ENCODE measurements at places on chromosomes 12 and 14.
A peak's percentile ranks its signal among the peaks of the same experiment; 100 is the strongest.

DNA sequence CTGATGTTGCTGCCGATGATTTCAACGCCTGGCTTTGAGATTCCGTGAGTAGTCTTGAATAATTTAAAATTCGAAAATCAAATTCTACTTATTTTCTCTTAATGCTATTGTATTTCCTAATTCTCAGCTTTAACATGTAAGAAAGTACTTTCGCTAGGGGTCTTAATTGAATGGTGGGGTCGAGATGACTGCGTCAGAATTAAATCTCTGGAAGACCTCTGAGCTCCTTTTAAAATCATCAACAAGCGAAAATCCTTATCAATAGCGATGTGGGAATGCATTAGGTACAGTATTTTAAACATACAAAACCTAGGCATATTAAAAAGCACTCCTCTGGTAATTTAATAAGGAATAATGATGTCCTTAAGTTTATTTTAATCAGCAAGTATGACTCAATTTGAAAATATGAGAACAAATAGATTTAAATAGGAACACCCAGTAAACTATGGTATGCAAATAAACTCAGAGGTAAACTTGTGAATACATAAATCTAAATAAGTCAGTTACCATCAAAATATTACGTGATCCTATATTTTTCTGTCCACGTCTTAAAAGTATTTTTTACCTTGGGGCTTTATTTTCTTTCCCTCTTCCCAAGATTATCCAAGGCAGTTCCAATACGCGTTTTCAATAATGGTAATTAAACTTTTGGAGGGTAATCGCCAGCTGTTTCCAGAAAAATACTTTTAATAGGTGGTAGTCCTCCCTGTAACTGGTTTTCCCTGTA, 1.4 kb downstream of the FOXA1 start:
- no peak for DNase-seq

DNA sequence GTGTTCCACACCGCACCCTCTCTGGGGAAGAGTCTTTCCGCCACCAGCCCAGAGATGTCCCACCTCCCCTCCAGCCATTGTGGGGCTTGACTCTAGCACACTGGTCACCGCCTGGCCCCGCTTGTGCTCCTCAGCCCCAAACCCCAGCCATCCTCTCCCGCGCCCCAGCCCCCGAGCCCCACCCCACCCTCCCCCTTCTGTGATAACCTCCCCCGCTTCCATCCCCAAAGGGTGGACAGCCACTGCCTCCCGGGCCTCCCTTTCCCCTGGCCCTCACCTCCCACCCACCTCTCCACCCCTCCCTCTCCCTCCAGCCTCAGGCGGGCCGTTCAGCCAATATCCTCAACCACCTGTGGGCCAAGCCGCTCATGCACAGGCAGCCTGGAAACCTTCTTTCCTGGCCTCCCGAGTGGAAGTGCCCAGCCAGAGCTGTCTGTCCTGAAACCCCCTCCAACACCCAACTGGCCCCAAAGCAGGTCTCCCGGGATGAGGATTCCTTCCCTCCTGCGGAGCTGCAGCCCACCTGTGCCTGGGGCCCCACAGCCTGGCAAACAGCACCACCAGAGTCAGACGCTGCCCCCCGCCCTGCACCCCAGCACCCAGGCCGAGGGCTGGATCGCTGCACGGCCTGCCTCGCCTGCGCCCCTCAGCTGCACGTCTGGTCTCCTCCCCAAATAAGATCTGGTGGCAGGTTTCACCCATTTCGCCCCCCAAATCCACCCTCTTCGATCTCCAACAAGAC, 27.1 kb upstream of the NUDT14 start:
- no peak for DNase-seq

- DNase-seq, result no peak
Observed at GRCh38 chr14:96081224-96081623, 42.1 kb downstream of the C14orf132 start.

- no peak for DNase-seq
Observed at GRCh38 chr14:66045572-66046021, 440.6 kb upstream of the CCDC196 start.

DNA sequence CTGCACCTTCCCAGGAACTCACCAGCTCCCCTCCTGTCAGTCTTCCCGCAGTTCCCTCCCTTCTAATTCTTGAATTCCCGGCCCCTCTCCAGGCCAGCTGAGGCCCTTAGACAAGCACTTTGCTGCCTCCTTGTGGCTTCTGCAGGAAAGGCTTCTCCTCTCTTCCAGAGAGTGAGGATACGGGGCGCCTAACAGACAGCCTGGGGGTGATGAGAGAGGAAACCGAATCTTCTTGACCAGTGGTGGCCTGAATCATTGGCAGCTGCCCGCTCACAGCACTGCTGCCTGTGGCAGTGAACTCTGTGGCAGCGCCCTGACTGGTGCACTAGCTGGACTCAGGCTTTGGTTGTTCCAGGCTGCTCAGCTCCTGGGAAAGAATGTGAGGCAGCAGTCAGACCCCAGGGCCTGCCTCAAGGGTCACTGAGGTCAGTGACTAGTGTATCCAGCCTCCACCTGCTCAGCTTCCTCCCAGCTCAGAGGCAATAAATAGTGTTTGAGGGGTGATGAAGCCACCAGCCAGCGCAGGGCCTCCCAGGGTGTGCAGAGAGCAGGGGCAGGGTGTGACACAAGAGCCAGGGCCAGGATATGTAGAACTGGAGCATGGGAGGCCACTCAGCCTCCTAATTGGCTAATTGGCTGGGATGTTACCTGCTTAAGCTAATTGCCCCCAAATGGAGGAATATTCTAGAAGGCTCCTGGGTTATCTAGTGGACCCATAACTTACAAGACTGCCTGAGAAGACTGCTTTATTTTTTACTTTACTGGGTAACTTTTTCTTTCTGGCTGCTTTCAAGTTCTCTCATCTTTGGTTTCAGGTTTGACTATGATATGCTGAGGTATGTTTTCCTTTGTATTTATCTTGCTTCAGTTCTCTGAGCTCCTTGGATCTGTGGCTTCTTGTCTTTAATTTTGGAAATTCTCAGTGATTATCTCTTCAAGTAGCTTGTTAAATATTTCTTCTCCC, 12.9 kb upstream of the MCRS1 start:
- DNase-seq, result peak; percentile 23

DNA sequence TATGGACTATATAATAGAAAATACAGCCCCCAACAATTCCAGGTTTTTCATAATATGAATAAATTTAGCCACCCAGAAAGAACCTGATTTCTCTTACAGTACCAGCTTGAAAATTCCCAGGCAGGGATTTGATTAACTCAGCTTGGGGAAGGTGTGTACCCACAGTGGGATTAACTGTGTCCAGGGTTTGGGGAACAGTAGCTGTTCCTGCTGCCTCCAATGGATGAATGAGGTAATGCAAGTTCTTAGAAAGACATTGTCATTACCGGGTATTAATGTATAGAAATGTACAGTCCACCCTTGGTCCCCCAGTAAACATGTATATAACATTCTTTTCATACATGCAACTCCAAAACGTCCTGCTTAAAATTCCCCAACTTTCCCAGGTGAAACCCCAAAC, 115.6 kb downstream of the LRIG3 start:
- no peak for DNase-seq

DNA sequence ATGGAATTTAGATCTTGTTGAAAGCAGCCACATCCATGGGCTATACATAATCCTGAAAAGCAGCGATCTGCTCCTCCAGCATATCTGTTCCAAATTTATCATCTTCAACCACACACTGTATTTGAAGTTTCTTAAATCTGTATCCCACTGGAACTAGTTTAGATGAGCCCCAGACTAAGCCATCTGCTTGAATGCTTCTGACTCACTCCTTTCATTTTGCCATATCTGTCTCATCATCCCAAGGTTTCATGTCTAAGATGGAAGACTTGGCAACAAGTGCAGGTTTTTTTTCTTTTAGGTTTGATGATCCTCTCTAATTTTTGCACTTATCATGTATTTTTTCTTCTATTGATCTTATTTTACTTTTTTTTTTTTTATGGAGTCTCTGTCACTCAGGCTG, 54.4 kb upstream of the TMEM263 start:
- DNase-seq, result no peak

- no peak for DNase-seq
Observed at GRCh38 chr14:98593361-98593761, 678.6 kb downstream of the BCL11B start.

DNA sequence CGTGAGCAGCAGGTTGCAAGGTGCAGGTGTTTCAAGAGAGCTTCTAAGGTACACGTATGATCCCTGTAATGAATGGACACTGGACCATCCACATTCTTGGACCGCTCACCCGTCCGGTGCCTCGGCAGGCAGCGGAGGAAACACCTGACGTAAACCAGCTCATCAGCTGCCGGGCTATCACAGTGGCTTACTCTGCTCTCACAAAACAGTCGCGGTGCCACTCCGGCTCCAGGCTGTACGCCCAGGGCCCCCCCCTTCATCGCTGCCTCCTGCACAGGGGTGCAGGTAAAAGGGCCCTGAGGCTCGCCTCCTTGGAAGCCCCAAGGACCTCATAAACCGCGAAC, 436 bp downstream of the VPS33A start:
- no peak for DNase-seq

DNA sequence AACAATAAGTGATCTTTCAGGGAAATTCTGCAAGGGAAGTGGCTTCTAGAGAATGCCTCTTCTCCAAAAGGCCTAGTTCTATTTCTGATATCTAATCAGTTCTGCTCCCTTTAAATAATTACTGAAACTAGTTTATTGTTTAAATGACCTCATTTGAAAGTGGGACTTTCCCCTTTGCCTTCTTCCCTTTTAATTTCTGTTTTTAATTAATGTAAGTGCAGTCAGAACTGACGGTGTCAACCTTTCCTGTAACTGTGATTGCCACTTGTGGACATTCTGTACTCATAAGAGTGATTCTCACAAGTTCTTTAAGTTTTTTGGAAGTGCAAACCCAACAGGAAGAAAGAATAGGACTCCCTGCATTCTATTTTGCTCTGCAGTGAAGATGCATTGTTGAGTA, 265.3 kb upstream of the PLEKHG7 start:
- no peak for DNase-seq

DNA sequence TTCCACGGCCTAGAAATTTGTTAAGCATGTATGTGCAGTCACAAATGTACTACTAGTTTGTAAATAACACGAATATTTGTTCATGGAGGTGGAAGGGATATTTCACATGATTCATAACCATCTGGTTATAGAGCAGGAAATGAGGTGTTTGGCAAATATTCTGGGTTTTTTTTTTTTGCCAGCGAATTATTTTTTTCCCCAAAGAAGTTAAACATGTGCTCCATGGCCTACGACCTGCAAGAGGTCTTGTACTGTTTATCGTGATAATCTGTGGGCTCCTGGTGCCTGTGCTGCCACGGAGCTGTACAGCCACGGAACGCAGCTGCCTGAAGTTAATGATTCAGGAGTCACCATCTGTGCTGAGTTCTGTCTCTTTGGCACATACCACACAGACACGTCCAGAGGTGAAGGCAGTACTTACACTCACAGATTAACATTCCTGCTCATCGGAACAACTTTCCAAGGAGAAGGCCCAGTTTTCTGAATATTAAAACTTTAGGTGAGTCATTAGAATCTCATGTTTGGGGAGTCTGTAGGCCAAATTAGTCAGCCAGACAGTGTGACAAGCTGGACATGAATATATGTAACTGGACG, 156.3 kb downstream of the TMX1 start:
- no peak for DNase-seq

GRCh38 chr14:58850011-58850410, 212.2 kb downstream of the DACT1 start:
- no peak for DNase-seq

DNA sequence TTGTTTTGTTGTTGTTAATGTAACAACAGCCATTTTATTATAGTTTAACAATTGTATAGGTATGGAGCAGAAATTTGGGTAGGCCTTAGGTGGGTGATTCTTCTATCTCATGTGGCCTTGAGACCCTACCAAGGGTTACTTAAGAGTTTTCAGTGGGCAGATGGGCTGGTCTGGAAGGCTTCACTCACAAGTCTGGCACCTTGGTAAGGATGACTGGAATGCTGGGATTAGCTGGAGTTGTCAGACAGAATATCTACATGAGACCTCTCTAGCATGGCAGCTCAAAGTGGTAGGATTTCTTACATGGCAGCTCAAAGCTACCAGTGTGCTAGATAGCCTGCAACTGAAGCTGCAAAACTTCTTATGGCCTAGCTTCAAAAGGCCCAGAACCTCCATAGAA, 2.2 kb upstream of the MARS1 start:
- DNase-seq, result no peak

- peak; percentile 80 for DNase-seq
Observed at GRCh38 chr12:12266873-12267741, at the start of gene LRP6. LRP6 (minus strand) TSS chr12:12267044; CDS start chr12:12266735, 309 bp downstream.

DNA sequence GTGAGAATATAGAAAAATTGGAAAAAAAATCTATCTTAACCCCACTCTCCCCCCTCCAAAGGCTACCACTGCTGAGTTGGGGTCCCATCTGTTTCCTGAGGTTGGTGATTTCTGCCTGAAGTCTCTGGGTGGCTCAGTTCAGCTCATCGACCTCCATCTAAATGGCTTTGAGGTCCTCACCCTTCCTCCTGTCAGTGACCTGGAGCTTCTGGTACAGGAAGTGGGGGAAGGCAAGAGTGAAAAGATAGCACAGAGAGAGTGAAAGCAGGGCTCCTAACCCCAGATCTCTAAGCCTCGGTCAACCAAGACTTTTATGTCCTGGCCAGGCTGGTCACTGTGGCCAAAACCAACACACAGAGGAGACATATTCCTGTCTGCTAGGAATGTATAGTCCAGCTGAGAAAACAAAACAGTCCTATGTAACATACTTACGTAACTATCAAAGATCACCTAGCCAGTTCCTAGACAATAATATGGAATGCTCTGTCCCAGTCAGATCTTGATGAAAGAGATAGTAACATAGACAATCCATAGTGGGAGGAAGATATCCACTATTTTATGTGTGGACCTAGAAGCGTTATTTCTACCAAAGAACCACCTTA, 12.3 kb upstream of the KRT73 start:
- no peak for DNase-seq

GRCh38 chr14:58944343-58944967, 244.0 kb upstream of the DAAM1 start:
- no peak for DNase-seq

- no peak for DNase-seq
Observed at GRCh38 chr12:52122540-52122871, 43.0 kb downstream of the SMIM41 start.

DNA sequence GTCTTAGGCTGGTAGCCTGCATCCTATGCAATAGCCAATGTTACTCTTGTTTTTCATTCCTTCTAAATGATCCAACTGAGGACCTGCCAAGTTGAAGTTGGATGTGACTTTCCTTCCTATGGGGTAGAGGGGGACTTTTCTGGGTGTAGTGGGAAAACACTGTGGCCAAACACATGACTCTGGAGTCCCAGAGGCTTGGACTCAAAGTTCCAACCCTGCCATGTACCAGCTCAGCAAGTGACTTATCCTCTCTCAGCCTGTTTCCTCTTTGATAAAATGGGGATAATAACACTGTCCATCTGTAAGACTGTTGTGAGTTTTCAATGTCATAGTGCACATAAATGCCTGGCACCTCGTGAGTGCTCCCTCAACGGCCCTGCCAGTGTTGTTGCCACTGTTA, 97.0 kb downstream of the ZFP36L1 start:
- no peak for DNase-seq

DNA sequence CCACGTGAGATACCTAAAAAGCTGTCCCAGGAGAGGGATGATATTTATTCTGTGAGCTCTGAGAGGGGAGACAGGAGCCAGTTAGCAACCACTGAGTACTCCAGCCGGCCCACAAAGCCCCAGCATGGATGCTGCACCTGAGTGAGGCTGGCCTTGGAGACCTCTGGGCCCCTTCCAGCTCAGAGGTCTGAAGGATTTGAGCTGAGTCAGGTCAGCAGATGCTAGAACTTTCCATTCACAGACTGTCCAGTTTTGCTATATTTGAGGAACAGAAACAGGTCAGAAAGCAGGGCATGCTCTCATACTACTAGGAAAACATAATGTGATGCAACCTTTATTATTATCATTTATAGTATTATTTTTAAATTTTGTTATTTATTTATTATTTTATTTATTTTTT, 15.0 kb upstream of the MAPKAPK5 start:
- no peak for DNase-seq

GRCh38 chr12:4178424-4179170, 95.0 kb upstream of the CCND2 start:
- no peak for DNase-seq

Measured in stimulated activated CD4-positive, alpha-beta T cell treated with anti-CD3 and anti-CD28 coated beads, Interleukin-12 subunit alpha, Interleukin-12 subunit beta, amount 100 ng/mL, for 48 hours (primary cell).